ENCODE measurements at places on chromosomes 6 and 20.

DNA sequence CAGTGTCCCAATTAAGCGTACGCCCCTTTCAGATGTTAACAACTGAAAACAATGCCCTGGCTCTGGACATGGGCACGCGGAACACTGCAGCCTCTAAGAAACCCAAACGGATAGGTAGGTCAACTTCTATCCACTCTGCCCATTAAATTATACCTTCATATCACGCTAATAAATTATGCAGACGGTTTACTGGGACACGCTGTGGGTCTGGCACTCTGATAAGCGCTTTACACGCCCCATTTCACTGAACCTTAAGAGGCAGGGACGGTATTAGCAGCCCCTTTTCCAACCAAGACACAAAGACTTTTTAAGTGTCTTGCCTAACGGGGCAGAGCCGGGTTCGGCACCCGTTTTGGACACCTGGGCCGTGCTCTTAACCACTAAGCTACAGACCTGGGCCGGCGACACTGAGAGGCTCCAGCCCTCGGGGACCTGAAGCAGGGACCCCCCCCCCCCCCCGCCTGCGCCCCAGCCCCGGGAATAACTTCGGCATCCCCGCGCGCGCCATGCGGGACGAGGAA is 744 bp downstream of the STAU1 start:
- peak; percentile 33 for DNase-seq

- DNase-seq = no peak
Observed at GRCh38 chr6:73045609-73046008, 179.7 kb downstream of the KHDC1L start.

GRCh38 chr6:145836170-145836569 is 21.6 kb upstream of the FBXO30 start:
- DNase-seq = no peak

GRCh38 chr6:135181333-135182070 is 394 bp downstream of the MYB start:
- peak; percentile 9 for DNase-seq

DNA sequence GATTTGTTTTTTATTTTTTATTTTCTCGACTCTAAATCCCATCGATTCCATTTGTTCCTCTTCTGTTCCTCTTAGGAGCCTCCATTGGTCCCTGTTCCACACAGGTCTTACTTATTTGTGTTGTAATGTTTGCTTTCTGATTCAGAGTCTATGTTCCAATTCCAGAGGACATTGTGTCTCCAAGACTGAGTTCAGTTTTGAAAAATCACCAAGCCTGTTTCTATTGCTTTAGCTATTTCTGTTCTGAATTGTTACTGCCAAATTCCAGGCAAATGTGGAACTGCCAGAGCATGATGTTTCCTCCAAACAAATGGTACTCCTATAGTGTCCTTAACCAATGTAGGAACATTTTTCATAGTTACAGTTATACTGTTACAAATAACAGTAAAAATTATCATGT is 270.9 kb upstream of the SPTLC3 start:
- no peak for DNase-seq

DNA sequence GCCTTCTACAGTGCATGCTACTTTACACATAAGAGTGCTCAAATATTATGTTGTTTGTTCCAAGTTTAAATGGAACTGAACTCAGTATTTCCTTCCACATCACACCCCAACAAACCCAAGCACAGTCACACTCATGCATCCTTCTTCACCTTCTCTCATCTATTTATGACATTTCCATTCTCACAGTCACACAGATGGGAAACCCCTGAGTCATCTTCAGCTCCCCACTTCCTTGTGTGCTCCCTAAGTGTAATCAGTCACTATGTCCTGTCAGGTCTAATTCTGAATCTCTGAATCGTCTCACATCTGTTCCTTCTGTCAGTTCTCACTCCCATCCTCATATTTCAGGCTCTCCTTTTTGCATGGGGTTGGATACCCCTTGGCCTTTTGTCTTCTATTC is 96.0 kb downstream of the RIMS1 start:
- DNase-seq = no peak

- no peak for DNase-seq
Observed at GRCh38 chr6:39553860-39554802, 171.1 kb downstream of the KIF6 start.

DNA sequence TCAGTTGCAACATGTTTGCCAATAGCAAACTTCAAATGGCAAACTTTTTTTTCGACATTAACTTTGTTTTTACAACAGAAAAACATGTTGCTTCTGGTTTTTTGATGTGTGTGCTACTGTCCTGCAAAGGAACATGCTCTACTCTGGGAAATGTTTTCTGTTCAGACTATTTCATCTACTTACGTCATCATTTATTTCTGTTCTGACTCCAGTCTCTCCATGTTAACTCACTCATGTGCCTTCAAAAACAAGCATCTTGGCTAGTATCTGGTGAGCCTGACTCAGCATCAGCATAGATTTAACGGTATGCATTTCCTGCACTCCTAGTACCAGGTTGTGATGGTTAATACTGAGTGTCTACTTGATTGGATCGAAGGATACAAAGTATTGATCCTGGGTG is 36.1 kb upstream of the MAP7 start:
- no peak for DNase-seq

DNA sequence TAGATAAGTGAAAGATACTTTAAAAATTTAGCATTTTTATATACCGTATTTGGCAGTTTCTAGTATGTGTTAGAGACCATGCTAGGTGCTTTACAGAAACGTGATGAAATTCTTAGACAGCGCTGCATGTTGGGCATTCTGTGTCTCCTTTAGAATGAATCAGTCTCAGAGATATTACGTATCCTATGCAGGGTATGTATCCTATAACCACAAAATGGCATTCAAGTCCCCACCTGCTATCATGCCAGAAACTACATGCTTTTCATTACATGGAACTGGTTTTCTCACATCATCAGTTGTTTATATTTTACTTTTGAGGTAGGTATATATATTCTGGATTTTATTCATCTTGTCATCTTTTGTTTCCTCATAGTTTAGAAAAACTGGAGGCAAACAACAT is 42.3 kb downstream of the PEX7 start:
- DNase-seq = no peak

DNA sequence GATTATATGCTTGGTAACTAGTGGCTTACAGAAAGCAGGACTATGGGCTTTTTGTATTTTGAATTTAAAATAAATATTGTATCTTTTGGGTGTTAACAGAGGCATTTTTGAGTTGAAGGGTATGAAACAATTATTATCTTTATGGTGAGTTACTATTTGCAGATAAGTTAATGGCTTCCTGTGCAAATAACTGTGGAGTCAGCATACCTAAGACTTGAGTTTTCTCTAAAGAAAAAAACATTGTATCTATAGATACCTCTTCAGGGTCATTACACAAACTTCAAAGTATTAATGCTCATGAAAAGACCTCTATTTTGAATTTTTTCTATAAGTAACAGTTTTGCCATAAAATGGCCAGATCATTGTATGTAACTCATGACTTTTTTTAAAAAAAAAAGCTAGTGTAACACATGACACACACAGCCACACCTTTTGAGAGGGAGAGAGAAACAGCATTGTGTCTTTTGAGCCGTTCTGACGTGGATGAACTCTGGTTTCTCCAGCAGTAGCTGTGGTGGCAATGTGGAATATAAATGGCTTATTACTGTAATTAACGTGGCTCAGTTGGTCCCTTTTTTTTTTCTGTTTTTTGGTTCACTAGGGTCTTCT is 36.3 kb downstream of the PLEKHG1 start:
- DNase-seq = no peak

GRCh38 chr6:139538366-139538765 is 163.9 kb upstream of the CITED2 start:
- DNase-seq = no peak

DNA sequence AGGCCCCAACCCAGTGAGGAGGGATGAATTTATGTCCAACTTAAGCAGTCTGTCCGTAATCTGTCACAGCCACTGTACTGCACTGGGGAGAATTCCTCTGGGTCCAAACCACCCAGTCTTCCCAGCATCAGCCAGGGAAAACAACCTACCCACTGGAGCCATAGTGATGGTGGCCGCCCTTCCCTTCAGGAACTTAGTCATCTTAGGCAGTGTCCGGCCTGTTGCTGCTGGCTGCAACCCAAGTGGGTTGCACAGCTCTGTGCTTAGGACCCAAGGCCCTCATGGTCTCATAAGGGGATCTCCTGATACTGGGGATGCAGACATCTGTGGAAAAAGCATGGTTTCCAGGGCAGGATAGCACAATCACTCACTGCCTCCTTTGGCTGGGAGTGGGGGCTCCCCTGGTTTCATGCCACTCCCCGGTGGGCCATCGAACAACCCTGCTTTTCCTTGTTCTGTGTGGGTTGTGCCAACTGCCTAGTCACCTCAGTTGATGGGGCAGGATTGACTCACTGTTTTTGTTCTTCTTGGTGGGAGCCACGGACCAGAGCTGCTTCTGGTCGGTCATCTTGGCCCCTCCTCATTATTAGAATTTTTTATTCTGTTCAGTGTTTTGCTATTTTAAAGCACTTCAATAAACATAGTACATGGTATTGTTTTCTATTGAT is 591.9 kb downstream of the DOK5 start:
- no peak for DNase-seq

DNA sequence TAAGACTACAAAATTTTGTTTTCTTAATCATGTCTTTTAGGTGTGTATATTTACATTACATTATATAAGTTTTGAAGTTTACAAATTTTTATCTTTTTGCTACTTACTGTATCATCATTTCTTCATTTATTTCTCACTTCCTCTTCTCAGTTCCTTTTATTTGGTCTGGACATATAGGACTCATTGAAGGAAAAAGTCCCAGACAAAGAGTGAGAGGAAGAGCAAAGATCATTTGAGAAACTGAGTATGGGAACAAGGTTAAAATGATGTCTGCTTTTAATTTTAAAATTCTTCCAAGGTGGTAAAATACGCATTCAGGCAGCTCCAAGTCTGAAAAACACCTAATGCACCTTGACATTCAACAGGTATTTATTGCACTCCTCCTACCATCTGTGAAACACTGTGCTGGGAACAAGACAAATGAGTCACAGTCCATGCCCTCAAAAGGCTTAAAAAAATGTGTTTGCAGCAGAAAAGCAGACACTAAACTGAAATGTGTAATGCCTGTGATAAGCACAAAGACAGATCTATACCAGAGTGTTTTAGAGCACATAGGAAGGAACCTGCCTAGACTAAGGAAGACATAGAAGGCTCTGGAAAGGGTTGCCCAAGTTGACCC is 63.2 kb downstream of the PKIB start:
- DNase-seq = no peak

DNA sequence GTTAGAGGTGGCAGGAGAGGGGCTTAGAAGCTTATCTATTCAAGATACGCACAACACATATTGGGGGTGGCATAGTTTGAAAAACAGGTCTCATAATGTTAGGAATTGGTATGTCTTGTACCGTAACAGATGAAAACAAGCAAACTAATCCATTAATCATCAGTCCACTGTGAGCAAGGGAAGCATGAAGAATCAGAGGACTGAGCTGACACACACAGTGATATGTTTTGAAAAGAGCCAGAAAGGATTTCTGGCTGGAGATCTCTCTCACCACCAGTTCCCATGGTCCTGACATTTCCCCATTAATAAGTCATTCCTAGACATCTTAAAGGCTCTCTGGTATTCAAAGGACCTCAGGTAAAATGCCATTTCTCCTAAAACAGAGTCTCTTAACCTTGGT is 158.8 kb upstream of the PHACTR1 start:
- DNase-seq = no peak

GRCh38 chr6:54188846-54189245 is 77.6 kb downstream of the MLIP start:
- DNase-seq = no peak

DNA sequence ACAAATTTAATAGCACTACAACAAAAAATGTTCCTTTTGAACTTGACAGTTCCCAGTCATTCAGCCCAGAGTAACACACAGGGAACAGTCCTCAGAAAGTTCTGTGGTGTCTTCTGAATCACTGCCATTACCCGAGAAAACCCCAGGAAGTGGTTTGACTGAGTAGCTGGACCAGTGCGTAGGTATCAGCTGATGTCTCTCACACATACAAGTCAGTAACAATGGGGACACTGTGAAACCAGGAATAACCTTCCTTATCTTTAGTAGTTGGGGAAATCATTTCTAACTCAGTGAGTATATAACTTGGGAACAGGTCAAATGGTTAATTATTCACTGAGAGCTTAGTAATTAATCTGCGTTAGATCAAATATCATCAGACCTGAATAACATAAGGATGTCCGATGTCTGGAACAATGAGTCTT is 73.1 kb downstream of the HIVEP2 start:
- DNase-seq = peak; percentile 64

DNA sequence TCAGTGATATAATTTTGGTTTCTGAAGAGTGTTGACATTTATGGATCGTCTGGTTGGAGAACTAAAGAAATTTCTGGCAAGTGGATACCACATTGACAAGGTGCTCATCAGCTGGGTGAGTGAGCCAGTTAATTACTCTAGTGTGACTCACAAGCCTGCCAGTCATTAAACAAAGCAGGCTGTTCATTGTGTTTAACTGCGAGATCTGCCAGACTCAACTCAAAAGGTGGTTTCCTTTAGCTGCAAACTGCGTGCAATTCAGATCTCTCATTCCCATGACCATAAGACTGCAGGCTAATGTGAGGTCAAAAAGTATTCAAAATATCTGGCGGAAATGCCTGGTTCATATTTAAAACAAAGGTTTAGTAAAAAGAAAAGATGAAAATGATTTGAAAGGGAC is 32.5 kb upstream of the IYD start:
- DNase-seq = no peak

- DNase-seq = no peak
Observed at GRCh38 chr6:23420659-23421350, 705.2 kb upstream of the NRSN1 start.

DNA sequence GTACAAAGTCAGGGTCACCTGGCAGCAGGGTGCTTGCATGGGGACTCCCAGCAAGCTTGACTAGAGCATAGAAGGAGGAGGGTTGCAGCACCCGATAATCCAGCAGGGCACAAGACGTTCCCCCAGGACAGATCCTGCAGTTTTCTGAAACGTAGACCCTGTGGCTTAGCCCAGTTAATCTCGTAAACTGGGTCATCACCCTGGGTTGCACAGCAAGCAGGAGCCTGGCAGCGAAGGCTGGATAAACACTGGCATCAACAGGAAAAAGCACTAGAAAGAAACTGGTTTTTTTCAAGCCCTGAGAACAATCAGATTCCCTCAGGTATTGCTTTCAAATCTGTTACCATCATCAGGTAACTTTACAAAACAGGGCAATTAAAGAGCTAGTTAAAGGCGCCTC is 92.6 kb downstream of the PDE7B start:
- no peak for DNase-seq

GRCh38 chr20:9498322-9498721 is 16.1 kb upstream of the LAMP5 start:
- DNase-seq = no peak

GRCh38 chr6:54700158-54700557 is 146.4 kb upstream of the FAM83B start:
- DNase-seq = no peak

Measured in activated naive CD4-positive, alpha-beta T cell treated with Interleukin-2 at 50 U/mL for 16 hours (primary cell).